ENCODE measurements at places on chromosomes 1 and 21.

DNA sequence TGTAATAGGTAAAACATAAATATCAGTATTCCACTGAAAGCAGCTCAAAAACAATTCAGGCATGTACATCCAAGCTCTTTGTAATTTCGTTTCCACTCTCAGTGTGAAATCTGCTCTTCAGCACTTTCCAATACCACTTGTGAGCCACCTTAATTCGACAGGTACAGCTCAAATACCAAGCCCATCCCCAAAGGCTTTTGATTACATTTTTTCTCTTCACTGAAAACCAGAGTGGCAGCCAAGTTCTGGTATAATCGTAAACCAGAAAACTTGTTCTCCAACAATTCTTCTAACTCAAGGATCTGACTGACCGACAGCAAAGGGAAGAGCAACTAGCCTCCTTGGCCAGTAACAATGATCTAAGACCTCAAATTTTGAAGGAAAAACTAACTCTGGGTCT lies 36.8 kb downstream of the FBXO42 start:
- DNase-seq, result no peak

- DNase-seq, result no peak
These were observed 1588.9 kb downstream of the KCNT2 start for GRCh38 chr1:195019385-195019784.

- DNase-seq, result no peak
These were observed 67.4 kb upstream of the TRAPPC10 start for GRCh38 chr21:43944757-43945156.

DNA sequence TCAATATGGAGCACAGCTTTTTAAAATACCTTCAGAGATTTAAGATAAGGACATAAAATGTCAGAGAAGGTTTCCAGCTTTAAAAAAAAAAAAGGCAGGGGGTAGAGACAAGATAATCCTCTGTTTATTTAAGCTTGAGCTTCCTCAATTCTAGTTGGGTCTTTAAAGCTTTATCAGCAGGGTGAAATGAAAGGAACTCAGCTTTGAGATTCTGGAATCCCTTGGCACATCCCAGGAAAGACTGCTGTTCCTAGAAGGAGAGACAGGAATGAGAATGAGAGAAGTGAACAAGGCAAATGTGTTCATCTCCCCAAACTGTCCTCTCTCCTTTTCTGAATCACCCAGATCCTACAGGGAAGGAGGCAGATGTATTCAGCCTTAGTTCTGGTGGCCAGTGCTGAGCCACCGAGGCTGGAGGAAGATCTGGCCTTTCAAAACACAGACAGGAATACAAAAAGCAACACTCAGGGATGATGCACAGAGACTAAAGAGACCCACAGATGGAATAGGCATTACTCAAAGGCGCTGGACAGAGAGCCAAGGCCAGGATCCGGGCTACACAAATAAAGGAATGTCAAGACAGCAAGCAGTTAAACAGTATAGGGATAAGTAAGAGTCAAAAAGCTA lies 385.8 kb upstream of the DUSP10 start:
- no peak for DNase-seq

DNA sequence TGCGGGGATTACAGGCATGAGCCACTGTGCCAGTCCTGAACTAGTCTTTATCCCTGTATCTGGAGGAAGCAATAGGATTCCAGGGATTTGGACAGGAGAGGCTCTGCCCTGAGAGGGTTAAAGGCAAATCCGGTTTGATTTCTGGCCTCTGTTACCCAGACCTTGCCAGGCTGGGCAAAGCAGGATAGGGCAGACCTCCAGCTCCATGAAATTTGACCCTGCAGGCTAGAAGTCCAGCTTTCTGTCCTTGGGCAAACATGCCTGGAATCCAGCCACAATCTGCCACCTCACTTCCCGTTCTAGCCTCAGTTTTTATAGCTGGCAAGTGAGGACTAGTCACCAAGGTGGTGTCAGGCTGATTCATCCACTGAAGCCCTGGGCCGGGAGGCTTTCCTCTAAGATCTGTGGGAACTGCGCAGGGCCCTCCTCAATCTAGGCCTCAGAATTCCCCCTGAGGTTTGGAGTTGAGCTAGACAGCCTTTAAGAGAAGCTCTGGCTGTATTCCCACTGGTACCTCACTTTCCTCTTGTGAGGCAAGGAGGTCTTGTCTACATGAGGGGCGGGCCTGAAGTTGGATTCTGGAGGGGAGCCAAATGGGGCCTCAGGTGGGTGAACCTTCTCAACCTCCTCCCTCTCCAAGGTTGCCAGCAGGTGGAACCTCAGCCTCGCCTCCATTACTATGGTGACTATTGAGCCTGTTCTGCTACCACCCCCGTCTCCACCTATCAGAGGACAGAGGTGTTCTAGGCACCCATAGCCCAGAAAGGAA lies 7.0 kb upstream of the P3R3URF start:
- peak; percentile 99 for DNase-seq

- no peak for DNase-seq
These were observed 1.2 kb upstream of the PIK3C2B start for GRCh38 chr1:204495777-204496176.

GRCh38 chr1:185661971-185662370 lies 72.2 kb upstream of the HMCN1 start:
- no peak for DNase-seq

GRCh38 chr1:182789138-182790076 lies at the start of gene NPL:
TSS of gene NPL (plus strand) at chr1:182789773. CDS start at chr1:182794372, 4,599 bp downstream.
- DNase-seq, result peak; percentile 15

- no peak for DNase-seq
These were observed 228.9 kb upstream of the ADGRL4 start for GRCh38 chr1:79235301-79236002.

DNA sequence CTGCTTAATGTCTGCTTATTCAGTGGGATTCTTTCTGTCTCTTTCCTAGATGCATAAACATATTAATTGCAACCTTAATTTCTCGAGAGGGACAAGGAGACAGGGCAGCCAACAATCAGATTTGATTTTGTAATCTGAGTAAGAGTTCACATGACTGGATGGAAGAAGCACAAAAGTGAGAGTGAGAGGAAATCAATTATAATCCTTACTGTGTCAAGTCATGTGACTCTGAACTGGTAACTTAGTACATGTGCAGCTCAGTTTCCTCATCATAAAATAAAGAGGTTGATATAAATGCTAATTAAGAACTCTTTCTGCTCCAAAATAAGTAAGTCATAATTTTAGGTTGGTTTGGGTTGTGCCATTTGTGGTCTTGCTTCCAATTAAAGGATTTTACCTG lies 439.5 kb downstream of the AMY1C start:
- no peak for DNase-seq

GRCh38 chr1:224683936-224684335 lies 67.8 kb downstream of the CNIH3 start:
- DNase-seq, result no peak

- no peak for DNase-seq
These were observed 5.2 kb downstream of the TRNP1 start for GRCh38 chr1:26998429-26999300.

GRCh38 chr1:175911138-175911537 lies 167.7 kb upstream of the TNR start:
- DNase-seq, result no peak

DNA sequence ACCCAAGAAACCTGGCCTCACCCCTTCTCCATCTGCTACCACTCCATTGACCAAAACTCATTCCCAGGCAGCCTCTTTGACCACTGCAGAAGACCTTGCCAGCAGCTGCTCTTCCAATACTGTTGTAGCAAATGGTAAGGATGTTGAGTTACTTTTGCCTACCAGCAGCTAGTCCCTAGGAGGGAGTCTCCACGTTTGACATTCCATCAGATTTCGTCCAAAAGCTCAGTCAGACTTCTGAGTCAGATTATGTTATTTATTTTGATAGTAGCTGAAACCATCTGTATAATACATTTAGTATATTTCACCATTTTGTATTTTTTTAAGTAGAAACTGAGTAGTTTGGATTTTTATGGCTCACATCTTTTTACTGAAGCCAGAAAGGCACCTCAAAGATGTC lies 51.5 kb upstream of the WNT2B start:
- no peak for DNase-seq

- DNase-seq, result no peak
These were observed 37.3 kb downstream of the RGL1 start for GRCh38 chr1:183841950-183842794.

DNA sequence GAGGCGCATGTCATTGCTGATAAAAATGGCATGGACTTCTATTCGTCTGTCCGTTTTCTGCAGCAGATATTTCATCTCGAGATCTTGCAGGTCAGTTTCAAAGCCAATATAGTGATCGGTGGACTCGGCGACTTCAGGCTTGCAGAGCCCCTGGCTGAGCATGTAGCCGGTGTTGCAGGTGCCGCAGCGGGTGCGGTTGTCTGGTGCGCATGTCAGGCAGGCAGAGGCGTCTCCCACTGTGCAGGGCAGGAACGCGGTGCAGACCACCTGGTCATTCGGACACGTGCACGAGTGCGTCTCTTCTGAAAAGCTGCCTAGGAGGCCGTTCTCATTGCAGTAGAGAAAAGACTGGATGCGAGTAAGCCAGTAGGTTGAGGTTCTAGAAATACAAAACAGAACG lies 378.9 kb downstream of the BRINP3 start:
- no peak for DNase-seq

DNA sequence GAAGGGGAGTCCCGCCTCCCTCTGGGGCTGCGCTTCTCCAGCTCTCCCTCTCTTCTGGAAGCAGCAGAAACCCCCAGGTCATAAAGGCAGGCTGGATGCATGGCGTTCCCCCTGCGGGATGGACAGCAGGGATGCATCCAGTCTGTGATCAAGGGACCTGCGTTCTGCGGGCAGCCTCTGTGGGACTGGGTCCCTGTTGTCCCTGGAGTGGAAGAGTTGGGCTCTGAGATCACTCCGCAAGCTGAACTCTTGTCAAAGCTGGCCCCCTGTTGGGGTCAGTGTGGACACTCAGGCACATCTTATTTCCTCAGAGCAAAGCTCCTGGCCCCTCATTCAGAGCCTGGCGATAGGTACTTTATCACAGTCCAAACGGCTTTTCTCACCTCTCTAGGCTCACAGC lies 341.2 kb downstream of the PTPRU start:
- no peak for DNase-seq

- DNase-seq, result no peak
These were observed 325.2 kb downstream of the DUSP10 start for GRCh38 chr1:221416723-221417122.

GRCh38 chr1:49627781-49628180 lies 396.0 kb downstream of the AGBL4 start:
- no peak for DNase-seq

DNA sequence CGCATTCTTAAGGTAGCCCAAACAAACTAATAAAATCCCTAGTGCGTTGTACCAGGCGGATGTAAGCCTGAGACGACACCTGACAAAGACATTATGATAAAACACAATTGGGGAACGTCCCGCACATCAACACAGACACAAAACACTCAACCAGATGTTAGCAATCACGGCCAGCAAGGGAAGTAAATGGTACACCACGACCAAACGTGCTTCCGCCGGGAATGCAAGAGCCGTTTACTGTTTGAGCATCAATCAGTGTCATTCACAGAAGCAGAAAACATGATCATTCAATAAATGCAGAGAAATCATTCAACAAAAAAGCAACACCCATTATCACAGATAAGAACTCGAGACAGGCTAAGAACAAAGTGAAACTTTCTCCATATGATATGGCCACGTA lies 49.4 kb upstream of the COL18A1 start:
- DNase-seq, result no peak

GRCh38 chr1:81706650-81707435 lies 93.9 kb upstream of the ADGRL2 start:
- DNase-seq, result no peak

DNA sequence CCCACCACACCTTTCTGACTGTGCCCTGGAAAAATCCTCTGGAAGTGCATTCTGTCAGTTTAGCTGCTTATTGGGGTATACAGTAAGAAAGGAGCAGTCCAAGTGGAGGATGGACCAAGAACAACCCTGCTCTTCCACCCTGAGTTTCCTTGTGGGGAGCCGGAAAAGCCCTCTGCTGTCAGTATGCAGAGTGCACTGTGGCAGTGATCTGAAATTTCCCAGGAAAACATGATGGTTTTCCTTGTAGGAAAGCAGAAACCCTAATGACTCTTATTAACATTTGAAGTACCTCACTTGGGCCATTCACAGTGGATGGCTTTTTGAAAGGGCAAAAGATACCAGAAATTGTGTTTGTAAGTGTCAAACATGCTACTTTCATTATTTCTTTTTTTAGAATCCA lies 20.5 kb downstream of the ELAVL4 start:
- DNase-seq, result no peak

GRCh38 chr1:168719306-168720111 lies 9.5 kb downstream of the DPT start:
- no peak for DNase-seq

GRCh38 chr1:217188280-217189237 lies 442.3 kb downstream of the GPATCH2 start:
- no peak for DNase-seq

DNA sequence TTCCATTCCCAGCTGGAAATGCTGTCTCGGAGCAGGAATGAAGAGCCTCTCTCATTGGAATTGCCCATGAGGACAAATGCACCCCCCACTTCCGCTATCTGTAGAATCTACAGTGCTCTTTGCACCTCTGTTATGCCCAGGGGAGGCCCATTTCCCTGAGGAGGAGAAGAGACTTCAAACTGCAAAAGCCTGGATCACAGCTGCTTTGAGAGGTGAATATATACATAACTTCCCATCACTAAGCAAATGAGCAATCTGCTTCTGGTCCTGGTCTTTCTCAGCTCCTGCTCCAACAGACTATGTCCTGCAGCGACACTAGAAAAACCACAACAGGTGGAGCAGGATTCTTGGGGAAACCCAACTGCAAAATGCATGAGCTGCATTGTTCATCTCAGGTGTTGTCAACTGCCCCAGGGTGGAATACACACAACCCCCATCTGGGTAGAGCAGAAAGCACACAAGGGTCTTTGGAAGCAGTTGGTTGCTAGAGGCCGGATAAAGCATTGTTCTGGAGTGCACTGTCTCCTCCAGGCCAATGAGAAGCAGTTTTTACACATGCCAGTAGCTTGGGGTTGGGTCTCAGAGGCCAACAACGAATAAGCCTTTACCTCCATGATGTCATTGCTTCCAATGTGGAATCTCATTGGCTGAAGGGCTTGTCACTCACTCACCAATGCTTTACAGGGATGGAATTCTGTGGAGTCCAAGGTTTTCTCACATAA lies 67.7 kb upstream of the RAB4A start:
- DNase-seq, result no peak

GRCh38 chr1:182404781-182405180 lies 4.3 kb upstream of the TEDDM1 start:
- DNase-seq, result no peak

Data from NCI-H2029 treated with DMSO at 0.1 percent for 48 hours (cell line).